ENCODE measurements at places on chromosomes 12 and 14. TPM values are rescaled to one million over a fixed set of nuclear protein-coding genes. Genes with fewer than 3 reads are reported as not detected.

DNA sequence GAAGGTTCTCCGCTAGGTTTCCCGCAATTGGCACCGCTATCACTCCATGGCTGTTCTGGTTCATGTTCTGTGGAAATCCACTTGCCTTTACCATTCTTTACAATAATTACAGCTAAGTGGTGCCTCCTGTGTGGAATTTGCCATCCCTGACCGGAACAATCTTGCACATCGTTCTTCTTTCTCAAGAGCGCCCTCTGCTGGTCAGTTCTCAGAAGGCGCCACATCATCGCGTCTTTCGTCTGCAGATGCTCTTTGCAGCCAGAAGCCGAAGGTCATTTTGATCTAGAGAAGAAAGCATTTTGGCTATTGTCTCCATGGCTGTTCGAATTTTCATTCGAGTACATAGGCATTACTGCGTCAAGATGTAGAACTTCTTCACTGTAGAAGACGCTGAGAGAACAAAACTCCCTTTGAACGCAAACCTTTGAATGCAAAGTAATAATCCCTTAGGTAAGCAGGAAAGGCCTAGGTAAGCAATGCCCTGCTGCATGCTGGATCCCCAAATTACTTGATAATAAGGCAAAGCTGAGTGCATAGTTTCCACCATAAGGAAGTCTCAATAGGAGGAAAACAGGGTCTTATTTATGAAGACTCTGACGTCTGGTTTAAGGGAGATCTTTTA is 10.1 kb upstream of the RTRAF start:
- H3K27ac ChIP-seq, result no peak overlapping the region
- no peak overlapping the region for H3K4me3 ChIP-seq
- H3K27me3 ChIP-seq, result no peaks in the 10 kb centered on the region

DNA sequence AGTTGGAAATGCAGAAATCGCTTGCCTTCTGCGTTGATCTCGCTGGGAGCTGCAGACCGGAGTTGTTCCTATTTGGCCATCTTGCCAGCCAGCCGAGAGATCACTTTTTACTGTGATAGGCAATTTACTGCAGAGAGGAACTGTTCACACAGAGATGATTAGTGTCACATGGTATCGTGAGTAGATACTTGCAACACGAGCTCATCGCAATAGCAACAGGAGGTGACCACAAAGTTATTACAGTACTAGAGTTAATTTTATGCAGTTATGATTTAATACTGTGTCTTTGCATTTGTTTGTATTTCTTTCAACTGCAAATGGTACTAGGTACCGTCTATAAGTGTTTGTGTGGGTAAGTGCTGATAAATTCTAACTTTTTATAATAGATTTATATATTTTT is 27.8 kb downstream of the NOPCHAP1 start:
- DNase-seq, result no peak
- H3K27ac ChIP-seq, result peak overlapping the region; percentile 44
- no peaks in the 10 kb centered on the region for H3K36me3 ChIP-seq
- H3K27me3 ChIP-seq, result no peaks in the 10 kb centered on the region
- H3K4me3 ChIP-seq, result no peak overlapping the region

Gene CMKLR1
- 13.7 TPM for total RNA-seq

GRCh38 chr12:99147130-99147529 is 500.4 kb upstream of the GARIN6 start:
- H3K36me3 ChIP-seq, result no peaks in the 10 kb centered on the region
- H3K27ac ChIP-seq, result no peak overlapping the region
- no peaks in the 10 kb centered on the region for H3K27me3 ChIP-seq
- no peak overlapping the region for H3K4me3 ChIP-seq

Gene PTPRO
- total RNA-seq, result 3.3 TPM

- H3K4me1 ChIP-seq, result no peaks in the 10 kb centered on the region
- no peak overlapping the region for H3K4me3 ChIP-seq
- H3K27ac ChIP-seq, result no peak overlapping the region
- no peaks in the 10 kb centered on the region for H3K36me3 ChIP-seq
- DNase-seq, result peak; percentile 51
These were observed 428.1 kb downstream of the NRXN3 start for GRCh38 chr14:78598046-78598920.

DNA sequence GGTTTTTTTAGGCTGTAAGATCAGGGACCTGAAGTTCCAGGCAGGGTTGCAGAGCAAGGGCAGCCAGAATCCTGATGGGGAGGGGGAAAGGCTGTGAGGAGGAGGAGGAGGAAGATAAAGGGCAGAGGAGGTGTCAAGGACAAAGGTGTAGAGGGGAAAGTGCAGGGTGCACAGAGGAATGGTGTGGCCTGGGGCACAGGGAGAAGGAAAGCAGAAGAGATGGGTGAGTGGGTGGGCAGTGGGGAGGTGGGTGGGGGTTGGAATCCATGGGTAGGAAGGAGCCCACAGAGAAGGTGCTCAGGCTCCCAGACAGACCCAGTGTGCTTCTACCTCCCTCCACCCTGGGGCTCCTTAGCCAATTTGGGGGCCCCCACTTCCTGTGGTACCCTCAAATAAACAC is 11.2 kb downstream of the TRPV4 start:
- no peak overlapping the region for H3K4me3 ChIP-seq
- H3K4me1 ChIP-seq, result peaks cover 34% of the 10 kb centered on the region
- peaks cover 2% of the 10 kb centered on the region for H3K36me3 ChIP-seq
- no peak overlapping the region for H3K27ac ChIP-seq
- no peak for DNase-seq

Gene PTHLH
- total RNA-seq, result not detected

Gene SYNDIG1L
- total RNA-seq, result not detected

DNA sequence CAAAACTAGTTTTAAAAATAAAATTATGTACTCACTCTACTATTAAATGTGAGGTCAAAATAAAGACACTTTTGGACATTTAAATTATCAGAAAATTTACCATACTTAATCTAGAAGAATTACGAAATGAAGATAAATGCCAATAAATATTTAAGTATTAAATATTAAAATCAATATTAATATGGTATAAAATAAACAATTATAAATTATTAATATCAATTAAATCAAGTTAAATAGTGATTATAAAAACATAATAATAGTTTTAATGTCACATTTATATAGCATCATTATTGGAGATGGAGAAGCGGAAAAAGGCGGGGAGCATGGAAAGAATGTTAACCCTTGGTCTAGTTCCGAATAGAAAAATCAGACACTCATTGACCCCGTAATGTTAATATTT is 224.3 kb upstream of the MDGA2 start:
- H3K4me1 ChIP-seq, result no peaks in the 10 kb centered on the region
- no peak overlapping the region for H3K4me3 ChIP-seq
- H3K27ac ChIP-seq, result no peak overlapping the region
- no peaks in the 10 kb centered on the region for H3K27me3 ChIP-seq
- no peak for DNase-seq
- H3K36me3 ChIP-seq, result no peaks in the 10 kb centered on the region

Gene GNG2
- total RNA-seq, result 5.2 TPM

Gene BMAL2
- 1.7 TPM for total RNA-seq

Gene SERPINA9
- not detected for total RNA-seq

DNA sequence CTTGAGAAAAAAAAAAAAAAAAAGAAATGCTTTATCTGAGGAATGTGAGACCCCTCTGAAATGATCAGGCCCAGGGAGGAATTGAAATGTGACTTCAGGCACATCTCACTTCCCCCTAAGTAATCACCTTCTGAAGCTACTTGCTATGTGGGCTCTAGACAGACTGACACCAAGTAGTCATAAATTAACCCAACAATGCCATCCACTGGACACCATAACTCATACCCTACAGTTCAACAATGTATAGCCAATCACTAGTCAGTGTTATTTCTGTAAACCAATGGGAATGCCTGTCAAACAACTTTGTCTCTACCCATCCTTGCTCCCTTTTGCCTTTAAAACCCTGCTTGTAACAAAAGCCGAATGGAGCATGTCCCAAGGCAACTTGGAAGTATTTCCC is 182.7 kb upstream of the TMPO start:
- H3K27me3 ChIP-seq, result no peaks in the 10 kb centered on the region
- no peak for DNase-seq
- no peak overlapping the region for H3K4me3 ChIP-seq
- H3K36me3 ChIP-seq, result no peaks in the 10 kb centered on the region
- H3K4me1 ChIP-seq, result no peaks in the 10 kb centered on the region
- H3K27ac ChIP-seq, result no peak overlapping the region

Gene ZDHHC22
- total RNA-seq, result not detected

GRCh38 chr14:53011053-53011462 is 60.2 kb upstream of the FERMT2 start:
- DNase-seq, result no peak
- no peaks in the 10 kb centered on the region for H3K4me1 ChIP-seq
- no peak overlapping the region for H3K27ac ChIP-seq
- no peaks in the 10 kb centered on the region for H3K36me3 ChIP-seq
- H3K27me3 ChIP-seq, result no peaks in the 10 kb centered on the region

- H3K36me3 ChIP-seq, result no peaks in the 10 kb centered on the region
- DNase-seq, result no peak
- no peak overlapping the region for H3K4me3 ChIP-seq
- H3K4me1 ChIP-seq, result no peaks in the 10 kb centered on the region
These were observed 134.9 kb upstream of the SRRM4 start for GRCh38 chr12:118846416-118846815.

GRCh38 chr12:101691503-101692096 is 5.8 kb upstream of the CHPT1 start:
- H3K4me3 ChIP-seq, result no peak overlapping the region
- no peaks in the 10 kb centered on the region for H3K27me3 ChIP-seq
- H3K27ac ChIP-seq, result no peak overlapping the region
- H3K36me3 ChIP-seq, result no peaks in the 10 kb centered on the region
- H3K4me1 ChIP-seq, result peaks cover 23% of the 10 kb centered on the region

DNA sequence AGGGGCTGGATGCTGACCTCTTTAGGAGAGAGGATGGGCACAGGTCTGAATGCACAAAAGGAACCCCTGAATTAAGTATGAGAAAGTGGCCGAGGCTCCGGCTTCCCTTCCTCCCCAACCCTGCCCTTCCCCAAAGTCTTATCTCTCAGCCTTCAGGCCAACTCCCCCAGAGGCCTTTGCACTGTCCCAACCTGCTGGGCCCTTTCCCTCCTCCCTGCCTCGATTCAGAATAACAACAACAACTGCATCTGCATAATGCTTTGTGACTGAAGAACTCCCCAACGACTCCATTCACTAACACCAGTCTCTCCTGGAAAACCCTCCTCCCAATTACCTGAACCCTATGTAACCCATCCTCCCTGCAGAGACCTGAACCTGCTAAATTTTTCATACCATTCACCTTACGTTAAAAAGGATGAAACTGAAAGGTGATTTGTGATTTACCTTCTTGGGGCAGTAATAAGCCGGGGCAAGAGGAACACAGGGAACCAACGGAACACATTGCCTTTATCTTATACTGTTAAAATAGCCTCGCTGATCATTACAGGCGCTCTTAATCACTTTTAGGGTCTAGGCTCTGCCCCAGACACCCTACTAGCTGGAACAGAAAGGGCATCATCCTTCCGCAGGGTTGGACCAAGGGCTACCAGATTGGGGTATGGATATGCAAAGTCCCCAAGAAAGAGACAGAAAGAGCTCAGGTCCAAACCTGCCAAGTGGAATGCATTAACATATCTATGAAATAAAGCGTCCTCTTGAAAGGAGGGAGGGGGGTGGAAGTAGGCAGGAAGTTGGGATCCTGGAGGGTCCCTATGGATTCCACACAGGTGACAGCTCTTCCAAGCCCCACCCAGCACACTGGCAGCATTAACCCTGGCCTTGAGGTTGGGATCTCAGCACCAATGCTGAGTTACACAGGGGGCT is 24.2 kb upstream of the FOXN3 start:
- H3K27ac ChIP-seq, result no peak overlapping the region
- no peaks in the 10 kb centered on the region for H3K36me3 ChIP-seq
- H3K4me3 ChIP-seq, result no peak overlapping the region
- peak; percentile 73 for DNase-seq
